ENCODE measurements at places on chromosomes 13 and 19.

DNA sequence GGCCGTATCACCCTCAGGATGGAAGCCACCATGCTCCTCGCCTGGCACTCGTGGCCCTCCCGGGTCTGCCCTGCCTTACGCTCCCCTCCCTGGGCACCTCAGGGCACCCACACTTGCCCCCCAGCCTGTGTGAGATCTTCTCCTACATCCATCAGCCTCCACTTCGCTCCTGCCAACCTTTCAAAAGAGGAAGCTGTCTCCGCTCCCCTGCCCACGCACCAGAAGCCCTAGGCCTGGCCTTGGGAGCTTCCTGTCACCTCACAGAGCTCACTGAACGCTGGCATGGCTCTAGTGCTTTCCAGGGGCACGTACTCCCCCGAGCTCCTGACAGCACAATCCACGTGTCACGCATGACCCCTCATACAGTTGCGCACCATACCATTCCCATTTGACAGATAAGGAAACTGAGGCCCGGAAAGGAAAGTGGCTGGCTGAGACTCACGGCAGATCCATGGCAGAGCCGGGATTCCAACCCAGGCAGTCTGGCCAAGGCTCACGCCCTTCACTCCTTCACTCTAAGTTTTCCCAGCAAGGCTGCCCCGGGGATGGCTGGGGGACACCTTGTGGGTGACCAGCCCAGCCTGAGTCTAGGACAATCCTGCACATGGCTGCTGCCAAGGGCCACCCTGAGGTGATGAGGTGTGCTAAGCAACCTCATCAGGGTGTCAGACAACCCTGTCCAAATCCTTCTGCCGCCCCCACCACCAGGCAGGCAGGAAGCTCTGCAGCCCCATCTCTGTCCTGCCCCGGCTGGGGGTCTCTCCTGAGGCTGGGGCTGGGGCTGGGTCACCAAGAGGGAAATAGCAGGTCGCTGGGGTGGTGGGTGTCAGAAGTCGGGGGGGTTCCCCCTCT lies 19.3 kb downstream of the PPP1R12C start:
- DNase-seq: no peak

DNA sequence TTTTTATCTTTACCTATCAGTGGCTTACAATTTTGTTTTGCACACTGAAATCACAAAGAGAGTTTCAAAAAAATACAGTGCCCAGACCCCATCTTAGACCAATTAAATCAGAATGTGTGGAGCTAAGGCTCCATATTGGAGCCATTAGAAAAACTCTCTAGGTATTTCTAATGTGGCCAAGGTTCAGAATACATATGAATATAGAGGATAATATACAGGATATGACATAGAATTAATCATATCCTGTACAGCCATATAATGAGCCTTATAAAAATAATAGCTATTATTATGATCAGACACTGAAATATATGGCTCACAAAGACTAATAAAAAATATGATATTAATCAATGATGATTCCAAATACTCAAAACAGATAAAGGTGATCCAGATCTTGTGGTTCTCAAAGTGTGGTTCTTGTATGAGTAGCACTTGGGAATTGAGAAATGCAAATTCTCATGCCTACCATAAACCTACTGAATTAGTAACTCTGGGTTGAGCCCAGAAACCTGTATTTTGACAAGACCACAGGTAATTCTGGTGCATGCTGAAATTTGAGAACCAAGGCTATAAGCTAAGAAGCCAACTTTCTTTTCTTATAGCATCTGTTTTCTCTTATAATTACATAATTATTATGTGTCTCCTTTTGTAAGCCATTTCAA lies 408.0 kb downstream of the DIAPH3 start:
- DNase-seq: no peak

DNA sequence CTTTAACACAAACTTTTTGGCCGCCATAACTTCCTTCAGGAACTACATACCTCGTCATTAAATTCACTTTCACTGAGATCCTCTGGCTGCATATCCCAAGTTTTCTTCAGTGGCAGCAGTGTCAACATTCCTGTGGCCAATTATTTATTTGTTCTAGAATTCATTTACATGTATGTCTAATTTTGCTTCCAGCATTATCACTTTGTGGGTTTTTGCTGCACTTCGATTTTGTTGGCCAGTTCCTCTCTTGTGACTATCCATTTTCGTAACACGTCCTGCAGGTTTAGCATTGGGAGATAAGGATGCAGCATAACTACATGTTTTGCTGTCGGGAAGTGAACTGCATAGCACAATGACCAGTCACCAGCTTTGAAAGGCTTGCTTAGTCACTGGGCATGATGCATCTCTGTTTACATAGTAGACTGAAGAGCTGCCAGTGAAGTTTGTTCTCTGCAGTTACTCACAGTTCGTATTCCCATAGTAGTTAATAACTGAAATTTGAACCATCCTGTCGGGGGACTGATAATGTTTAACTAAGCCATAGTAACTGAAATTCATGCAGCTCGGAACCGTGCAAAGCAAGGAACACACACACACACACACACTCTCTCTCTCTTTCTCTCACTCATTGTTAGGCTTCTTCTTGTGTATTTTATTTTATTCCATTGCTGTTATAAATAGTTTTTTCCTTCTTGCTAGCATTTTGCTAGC lies 28.3 kb downstream of the ZNF507 start:
- no peak for DNase-seq

DNA sequence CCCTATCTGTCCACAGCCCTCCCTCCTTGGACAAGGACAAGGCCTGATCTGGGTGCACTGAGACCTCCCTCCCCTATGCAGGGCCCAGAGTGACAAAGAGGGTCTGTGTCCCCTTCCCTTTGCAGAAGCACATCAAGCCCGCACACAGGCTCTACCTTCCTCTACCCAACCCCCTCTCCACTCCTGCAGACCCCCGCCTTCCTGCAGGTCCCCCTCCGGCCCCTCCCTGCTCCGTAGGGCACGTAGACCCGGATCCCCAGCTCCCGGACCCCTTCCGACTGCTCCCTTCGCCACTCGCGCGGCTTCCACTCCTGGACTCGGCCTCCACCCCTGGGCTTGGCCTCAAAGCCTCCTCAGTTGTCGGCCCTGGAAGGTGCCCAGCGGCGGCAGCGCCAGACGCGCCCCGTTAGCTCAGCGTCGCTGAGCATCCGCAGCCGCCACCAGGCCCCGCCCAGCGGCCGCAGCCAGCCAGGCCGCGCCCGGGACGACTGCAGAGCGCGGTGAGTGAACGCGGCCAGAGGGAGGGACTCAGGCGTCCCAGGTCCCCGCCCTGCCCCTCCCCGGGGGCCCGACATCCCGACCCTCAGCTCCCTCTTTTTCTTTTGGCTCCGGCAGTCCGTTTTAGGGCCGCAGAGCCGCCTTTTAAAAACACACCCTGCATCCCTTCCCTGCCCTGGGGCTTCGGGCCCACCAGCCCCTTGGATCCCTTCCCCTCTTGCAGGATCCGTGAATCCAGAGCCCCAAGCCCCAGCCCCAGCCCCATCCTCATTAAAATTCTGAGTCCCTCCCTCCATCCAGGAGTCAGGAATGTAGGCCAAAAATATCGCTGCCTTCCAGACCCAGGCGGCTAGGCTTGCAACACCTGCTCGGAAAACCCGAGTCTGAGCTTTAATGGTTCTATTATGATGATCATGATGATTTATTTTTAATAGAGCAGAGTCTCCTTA lies 1.5 kb upstream of the MYADM start:
- DNase-seq: peak; percentile 50

DNA sequence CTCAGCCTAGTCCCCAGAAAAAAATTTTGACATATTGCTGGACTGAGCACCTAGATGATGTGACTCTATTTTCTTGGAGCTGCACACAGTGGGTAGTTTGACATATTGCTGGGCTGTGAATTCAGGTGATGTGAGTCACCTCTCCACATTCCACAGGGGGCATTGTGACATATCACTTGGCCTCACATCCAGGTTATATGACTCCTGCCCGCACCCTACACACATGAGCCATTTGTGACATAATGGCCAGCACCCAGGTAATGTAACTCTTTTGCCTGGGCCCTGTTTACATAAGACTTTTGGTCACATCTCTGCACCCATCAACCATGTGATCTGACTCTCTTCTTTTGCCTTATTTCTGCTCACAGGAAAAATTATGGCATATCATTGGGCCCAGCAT lies 55.1 kb upstream of the ZNF43 start:
- no peak for DNase-seq
